Bladder microvascular endothelial cell (primary cell): ENCODE measurements at places on chromosomes 5 and 9. TPM values are rescaled to one million over a fixed set of nuclear protein-coding genes. Genes with fewer than 3 reads are reported as not detected.

Gene OR13D1
- not detected in 2 replicates for total RNA-seq

Gene HMHB1
- total RNA-seq = not detected in 2 replicates

Gene SPINK7
- total RNA-seq = not detected in 2 replicates

Gene PCDHGB7
- 3.2 and 12.3 TPM in 2 replicates for total RNA-seq
